ENCODE measurements at places on chromosomes 12 and 14.

DNA sequence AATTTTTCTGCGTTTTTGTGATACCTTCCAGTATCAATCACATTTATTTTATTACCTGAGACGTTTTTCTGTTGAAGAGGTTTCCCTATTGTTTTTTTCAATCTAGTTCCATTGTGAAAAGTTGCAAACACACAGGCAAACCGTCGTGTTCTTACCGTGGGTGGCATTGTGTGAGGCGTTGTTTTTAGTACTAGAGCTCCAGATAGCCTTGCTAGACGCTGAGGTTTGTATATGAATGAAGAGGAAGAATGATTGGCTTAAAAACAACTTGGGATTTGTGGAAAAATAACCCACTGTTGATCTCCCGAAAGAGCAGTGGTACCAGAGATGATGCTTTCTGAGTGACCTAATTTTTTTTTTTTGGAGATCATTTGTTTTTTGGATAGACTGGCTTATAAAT, 1.0 kb downstream of the SOCS4 start:
- no peak for DNase-seq

GRCh38 chr12:11555743-11556625, 93.5 kb upstream of the ETV6 start:
- no peak for DNase-seq

DNA sequence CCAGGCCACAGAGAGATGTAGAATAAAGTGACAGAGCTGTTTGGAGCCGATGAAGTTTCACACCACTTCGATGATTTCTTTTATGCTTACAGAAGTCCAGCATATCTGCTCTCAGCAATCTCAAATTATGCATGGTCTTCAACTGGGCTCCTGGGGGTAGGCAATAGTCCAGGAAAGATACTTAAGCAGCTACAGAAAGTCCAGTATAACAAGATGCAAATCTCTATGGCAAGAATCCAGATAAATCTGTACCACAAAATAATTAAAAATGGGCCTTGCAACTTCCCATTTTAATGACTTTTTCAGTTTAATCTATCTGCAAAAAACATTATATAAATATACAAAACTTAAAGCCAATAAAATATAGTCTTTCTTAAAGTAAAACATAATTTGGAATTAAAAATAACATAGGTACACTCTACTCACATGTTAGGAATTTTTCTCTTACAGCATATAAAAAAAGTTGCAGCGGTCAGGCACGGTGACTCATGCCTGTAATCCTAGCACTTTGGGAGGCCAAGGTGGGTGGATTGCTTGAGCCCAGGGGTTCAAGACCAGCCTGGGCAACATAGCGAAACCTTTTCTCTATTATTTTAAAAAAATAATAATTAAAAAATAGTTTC, 20.5 kb upstream of the RAD51AP1 start:
- DNase-seq = no peak

DNA sequence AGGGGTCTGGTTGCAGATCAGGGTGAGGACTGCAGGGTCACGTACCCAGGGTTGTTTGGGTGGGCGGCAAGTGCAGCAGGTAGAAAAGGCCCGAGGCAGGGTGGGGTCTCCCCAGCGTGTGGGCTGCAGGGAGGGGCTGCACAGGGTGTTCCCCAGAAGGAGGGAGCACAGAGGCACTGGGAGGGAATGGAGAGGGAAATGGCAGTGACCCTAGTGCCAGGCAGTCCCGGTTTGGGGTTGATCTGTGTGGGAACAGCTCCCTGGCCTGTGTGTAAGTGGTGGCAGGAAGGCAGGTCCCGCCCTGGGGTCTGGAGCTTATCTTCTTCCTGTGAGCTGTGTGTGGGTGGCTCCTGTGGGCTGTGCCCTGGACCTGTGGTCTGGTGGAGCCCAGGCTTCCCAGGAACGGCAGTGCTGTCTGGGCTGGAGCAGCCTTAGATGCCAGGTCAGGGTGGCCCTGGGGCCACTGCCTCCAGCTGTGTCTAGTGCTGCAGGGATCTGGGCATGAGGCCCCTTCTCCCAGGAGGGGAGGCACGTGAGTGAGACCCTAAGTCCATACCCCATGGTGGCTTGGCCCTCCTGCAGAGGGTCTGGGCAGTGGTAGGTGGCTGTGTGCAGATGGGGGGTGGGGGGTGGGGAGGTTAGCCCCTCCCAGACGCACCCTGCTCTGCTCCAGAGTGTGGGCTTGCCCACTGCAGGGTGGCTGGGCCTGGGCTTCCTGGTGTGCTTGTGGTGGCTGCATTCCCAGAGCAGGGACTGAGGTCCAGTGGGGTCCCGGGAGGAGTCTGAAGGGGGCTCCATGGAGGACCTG, 363.5 kb downstream of the TMEM121 start:
- no peak for DNase-seq

- DNase-seq = no peak
These were observed 392.1 kb downstream of the RPS29 start for GRCh38 chr14:49194067-49194466.

DNA sequence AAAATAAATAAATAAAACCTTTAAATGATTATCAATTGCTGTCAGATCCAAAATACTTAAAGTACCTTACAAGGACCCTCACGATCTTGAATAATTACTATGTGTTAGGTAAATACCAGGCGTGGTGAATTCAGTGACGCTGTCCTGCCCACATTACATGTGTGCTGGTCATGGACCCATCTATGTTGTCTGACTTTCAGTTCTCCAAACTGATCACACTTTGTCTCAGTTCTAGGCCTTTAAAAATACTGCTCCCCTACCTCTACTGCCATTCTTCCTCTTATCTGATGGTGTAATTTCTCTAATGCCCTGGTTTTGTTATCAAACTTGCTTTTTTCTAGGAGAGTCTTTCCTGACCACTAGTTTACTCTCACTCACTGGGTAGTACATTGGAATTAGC, 520.7 kb downstream of the TRHDE start:
- DNase-seq = no peak

- no peak for DNase-seq
These were observed 351.3 kb downstream of the MED13L start for GRCh38 chr12:115926037-115926670.

DNA sequence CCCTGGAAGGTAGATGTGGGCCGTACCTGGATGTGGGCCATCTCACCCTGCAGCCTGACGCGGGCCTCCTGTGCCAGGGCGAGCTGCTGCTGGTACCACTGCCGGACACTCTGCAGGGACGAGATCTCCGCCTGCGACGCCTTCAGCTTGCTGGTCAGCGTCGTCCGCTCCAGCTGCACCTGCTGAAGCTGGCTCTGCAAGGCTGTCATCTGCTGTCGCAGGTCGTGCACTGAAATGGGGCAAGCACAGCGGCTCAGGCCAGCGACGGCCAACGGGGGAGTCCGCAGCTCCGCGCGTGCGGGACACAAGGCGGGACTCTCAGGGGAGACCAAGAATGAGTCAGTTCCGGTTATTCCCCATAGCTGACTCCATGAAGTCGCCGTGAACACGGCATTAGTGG, 26.9 kb downstream of the GOLGA3 start:
- DNase-seq = no peak

GRCh38 chr12:10052193-10052913, 21.9 kb downstream of the CLEC9A start:
- DNase-seq = no peak

DNA sequence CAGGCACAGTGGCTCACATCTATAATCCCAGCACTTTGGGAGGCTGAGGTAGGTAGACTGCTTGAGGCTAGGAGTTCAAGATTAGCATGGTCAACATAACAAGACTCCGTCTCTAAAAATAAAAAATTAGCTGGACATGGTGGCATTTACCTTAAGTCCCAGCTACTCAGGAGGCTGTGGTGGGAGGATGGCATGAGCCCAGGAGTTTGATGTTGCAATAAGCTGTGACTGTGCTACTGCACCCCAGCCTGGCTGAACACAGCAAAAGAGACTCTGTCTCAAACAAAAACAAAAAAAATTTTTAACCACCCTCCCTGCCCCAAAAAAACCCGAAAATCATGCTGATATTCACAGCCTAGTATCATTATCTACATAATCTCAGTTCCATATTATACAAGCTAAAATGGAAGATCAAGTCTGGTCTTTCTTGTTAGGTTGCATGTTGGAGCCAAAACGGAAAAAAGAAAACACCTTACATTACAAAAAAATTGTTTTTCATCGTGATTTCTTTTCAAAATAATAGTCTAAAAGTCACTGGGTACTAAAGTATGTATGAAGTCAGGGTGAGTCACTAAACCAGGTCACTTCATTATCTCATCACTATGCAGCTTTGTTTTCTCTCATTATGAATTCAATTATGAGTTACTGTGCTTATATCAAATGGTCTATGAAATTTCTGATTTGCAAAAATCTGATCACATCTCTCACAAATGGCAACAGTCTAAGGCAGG, 13.8 kb downstream of the GXYLT1 start:
- DNase-seq = no peak

- no peak for DNase-seq
These were observed 19.7 kb upstream of the YY1 start for GRCh38 chr14:100219126-100219785.

DNA sequence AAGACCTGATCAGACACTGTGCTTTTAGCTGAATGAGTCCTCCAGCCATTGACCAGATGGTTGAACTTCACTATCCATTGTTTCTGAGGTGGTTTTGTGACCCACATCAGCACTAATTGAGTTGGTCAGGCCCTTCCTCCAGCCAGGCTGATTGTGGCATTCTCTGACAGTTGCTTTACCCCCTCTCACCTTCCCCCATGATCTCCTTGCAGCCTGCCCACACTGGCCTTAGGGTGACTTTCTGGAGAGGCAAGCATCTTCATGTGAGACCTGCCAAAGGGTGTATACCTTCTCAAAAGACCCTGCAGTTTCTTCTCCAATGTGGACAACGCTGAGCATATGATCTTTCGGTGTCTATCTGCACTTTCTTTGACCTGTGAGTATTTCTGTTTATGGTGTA, 83.9 kb downstream of the GPATCH2L start:
- no peak for DNase-seq

GRCh38 chr12:48340943-48341342, 9.8 kb downstream of the ZNF641 start:
- DNase-seq = no peak

DNA sequence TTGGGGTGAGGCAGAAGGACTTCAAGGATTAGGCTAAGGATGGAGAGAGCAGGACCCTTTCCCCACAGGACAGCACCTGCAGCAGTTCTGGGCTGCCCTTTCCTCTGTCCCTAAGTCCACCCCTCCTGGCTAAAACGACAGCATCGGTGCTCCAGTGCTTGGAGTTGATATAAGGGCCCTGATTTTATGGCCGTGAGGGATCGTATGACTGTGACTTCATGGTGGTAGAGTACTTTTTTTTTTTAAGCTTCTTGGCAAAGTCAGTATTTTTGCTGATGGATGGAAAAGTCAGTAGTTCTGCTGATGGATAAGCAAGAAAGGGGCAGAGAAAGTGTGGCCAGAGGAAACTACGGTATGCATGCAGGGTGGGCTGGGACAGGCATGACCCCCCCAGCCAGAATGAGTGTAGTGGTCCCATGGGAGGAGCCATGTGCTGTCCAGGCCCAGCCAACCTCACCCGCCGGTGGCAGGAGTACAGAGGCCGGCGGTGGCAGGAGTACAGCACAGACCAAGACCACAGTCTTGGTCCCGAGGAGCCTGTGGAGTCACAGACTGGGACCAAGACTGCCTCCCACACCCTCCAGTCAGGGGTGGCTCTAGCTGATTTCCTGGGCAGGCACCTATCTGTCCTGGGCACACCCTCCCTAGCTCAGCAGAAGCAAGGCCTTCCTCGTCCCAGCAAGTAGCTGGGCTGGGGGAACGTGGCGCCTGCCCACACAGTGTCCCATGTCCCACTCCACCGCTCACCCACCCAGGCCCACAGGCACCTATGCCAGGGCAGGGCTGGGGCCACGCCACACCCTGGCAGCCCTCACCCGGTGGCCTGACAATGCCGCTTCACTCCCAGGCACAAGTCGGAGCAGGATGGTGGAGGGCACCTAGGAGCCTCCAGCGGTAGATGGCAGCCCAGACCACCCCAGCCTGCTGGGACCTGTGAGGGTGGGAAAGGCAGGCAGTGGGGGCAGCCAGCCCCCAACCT, 46.3 kb downstream of the CCDC88C start:
- no peak for DNase-seq

DNA sequence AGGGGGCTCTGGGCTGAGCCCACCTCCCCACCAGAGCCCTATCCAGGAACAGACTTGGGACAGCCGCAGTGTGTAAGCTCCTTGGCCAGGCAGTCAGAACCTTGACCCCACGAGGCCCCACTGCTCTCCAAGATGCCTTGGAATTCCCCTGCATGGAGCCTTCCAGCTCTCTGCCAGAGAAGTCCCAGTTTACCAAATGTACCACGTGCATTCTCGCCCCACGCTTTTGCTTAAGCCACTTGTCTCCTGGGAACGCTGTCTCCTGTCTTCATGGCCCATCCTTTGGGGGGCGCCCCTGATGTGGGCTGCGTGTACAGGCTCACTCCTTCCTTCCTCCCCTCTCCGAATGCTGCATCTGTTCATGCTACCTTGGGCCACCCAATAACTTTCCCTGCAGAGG, 7.9 kb downstream of the FAIM2 start:
- no peak for DNase-seq

GRCh38 chr12:128933926-128934325, 80.6 kb downstream of the GLT1D1 start:
- DNase-seq = no peak

DNA sequence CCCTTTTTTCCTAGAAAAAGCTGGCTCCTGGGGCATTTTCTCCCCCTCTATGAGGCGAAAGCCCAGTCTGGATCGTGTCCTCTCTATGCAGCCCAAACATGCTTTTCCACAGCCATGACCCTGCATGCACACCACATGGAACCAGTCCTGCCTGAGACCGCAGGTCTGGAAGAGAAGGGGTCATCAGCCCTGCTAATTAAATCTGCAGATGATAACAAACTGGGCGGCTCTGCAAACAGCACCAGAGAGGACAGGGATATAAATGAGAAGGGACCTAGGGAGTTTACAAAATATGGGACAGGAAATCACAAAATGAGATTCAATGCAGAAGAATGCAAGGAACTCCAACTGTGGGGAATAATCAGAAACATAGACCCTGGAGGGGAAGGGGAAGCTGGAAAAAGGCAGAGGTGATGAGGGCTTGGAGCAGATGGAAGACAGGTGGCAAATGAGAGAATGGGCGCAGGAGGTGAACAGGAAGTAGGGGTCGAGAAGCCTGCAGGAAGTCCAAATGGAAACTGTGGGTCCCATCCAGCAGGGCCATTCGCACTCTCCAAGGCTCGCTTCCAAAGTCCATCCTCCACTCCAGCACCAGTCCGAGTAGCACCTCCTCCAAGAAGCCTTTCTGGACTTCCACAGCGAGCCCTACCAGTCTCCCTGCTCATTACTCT, 76.3 kb downstream of the ANO2 start:
- DNase-seq = no peak

GRCh38 chr12:56143217-56143616, 9.2 kb upstream of the MYL6B start:
- no peak for DNase-seq

DNA sequence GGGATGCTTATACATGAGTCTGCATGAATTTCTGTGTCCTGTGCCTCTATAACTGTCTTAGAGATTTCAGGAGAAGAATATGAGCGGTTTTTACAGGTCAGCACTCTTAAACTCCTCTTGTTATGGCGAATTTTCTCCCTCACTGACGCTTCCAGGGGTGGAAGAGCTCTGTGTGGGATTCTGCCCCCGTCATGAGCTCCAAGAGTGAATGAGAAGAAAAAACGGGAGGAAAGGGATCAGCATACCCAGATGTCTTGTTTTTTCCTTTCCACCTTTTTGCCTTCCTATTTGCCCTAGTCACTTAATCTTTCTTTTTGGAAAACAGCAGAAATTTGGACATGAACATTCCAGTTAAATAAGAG, 651 bp downstream of the PFKM start:
- DNase-seq = no peak

- DNase-seq = no peak
These were observed 115.8 kb downstream of the GCH1 start for GRCh38 chr14:54786838-54787237.

Measured in urinary bladder (tissue), 4 donors.